ENCODE measurements at places on chromosomes 6 and 20.

GRCh38 chr6:16716321-16716858 lies 44.9 kb downstream of the ATXN1 start:
- DNase-seq, result no peak

DNA sequence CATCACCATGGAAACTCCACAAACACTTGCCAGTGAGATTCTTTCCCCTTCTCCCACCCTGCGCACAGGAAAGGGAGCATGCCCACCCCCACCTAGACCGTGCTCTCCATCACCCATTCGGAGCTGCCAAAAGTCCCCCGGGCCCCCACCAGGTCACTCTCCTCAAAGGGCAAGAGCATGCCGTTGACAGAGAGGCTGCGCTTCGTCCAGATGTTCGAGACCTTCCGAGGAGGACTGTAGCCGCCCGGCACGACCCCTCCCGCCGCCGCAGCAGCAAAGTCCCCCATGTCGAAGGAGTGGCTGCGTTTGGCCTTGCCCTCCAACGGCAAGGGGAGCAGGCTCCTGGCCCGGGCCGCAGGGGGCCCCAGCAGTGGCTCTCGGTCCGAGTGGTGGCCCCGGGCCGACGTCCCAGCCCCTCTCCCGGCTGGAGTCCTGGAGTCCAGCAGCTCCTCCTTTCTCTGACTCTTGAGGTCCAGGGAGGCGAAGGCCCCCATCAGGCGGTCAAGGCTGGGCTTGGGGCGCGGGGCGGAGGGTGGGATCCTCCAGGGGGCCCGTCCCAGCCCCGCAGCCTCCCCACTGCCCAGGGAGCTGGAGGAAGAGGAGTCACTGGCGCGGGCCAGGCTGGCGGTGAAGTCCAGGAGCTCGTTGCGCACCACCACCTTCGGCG lies 195.2 kb downstream of the LRFN2 start:
- DNase-seq, result no peak

DNA sequence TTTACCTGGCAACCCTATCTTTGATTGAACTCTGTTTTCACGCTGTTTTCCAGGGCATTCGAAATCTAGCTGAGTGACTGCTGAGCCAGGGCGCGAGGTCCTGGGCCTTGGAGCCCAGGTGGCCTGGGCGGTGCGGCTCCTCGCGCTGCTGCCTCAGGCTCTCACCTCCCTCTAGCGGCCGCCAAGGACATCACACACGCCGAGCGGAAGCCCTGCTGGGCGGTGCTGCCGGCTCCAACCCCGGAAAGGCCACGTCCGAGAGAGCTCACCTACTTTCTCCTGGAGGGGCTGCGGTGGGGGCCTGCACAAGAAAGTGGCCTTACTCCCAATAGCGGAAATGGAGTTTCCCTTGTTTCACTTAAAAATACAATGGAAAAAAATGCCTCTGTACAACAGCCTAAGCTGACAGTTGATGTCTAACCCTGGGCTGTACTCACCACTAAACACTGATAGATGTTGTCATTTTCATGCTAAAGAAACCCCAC lies 77.7 kb downstream of the ELOVL4 start:
- peak; percentile 31 for DNase-seq

DNA sequence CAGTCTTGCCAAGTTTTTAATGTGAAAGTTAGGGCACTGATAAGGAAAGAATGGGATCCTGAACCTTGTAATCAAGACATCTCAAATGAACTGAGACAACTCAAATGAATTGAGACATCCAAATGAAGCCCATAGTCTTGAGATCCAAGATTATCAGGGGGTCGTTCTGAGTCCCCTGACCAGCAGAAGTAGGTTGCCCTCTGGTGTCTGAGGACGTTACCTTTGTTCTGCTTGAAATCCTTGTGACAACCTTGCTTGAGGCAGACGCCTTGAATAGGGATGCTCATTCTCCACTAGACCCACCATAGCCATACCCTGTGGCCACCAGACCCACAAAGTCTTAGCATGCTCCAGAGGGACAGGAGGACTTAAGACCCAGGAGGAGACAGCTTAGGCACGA lies 37.7 kb downstream of the ZBTB9 start:
- DNase-seq, result no peak

- no peak for DNase-seq
These were observed 289.6 kb downstream of the PREX1 start for GRCh38 chr20:48538058-48538825.

DNA sequence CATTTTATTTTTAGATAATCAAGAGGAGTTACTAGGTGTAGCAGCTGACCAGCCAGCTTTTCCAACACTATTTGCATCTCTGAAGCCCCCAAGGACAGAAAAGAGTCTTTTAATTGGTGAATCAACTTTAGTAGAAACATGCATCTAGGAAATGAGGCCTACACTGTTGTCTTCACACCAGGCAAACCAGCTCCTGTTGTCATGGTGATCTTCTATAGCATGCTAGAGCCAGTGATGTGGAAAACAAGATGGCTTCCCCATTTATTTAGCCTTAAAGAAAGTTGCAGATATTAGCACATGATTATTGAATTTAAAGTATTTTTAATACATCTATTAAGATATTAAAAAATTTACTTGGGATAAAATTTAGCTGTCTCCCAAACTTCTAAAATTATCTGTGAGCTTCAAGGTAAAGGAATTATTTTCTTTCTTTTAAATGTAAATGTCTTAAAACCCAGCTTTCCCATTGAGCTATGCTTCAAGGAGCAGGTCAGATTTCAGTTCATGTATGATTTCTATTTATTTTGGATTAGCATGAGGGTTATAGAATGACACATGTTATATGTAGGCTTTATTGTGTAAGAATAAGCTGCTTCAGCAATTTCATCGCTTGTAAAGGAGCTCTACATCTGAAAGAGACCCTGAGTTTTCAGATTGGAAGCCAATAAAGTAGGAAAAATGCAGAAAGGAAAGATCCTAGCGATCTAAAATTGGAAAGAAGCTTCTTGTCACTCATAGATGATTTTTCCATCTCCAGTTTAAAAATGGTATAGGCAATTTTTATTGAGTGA lies 564.9 kb upstream of the CITED2 start:
- DNase-seq, result no peak

All from NCI-H187 treated with DMSO at 0.1 percent for 48 hours (cell line).